GM04503 (cell line): ENCODE measurements at places on chromosomes 6 and 20.

DNA sequence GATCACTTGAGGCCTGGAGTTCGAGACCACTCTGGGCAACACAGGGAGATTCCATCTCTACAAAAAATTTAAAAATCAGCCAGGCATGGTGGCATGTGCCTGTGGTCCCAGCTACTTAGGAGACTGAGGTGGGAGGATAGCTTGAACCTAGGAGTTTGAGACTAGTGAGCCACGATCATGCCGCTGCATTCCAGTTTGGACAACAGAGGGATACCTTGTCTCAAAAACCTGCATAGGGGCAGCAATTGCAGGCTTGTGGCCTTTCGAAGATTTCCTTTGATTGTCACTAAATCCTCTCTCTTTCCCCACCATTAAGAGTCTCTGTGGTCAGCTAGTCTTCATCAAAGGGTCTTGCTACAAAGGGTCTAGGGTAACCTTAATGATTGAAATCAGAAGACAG lies 60.3 kb downstream of the UTRN start:
- no peak for DNase-seq

- DNase-seq: no peak
Measured at GRCh38 chr6:125287718-125288117, 14.0 kb downstream of the HDDC2 start.

DNA sequence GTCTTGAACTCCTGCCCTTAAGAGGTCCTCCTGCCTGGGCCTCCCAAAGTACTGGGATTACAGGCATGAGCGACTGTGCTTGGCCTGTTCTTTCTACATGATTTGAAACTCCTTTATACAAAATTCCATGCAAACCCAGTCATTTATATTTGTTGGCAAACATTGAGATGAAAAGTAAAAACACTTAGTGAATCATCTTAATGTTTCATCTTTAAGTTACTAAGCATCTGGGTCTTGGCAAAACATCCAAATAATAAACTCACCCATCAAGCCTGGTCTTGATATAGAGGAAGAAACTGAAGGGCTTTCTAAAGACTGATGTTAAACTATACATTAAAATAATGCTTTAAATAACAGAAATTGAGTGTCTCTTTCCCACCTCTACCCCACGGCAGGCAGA lies 95.1 kb downstream of the FUT9 start:
- no peak for DNase-seq

GRCh38 chr6:131059486-131059885 lies 3.6 kb downstream of the EPB41L2 start:
- no peak for DNase-seq

DNA sequence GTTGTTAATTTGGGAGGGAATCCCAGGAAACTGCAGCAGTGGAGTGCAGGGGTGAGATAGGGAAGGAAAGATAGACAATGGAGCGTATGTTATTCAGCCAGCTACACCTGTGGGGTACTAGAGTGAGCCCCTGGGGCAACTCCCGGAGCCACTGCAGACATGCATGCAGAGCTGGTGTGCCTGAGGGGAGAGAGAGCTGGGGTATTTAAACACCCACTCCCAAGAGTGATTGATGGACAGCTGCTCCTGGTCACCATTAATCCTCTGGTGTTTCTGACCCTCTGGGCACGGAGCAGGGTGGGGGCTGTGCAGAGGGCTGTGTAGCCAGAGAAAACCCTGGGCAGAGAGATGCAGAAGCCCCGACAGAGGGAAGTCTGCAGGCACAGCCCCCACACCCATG lies 146.7 kb upstream of the CDH4 start:
- no peak for DNase-seq

GRCh38 chr20:39603219-39603618 lies 641.1 kb downstream of the DHX35 start:
- no peak for DNase-seq

GRCh38 chr6:99467509-99468106 lies 42.5 kb upstream of the PNISR start:
- peak; percentile 3 for DNase-seq

- no peak for DNase-seq
Measured at GRCh38 chr6:158649289-158650143, at the start of gene SYTL3. SYTL3 (plus strand) TSS chr6:158650054; CDS start chr6:158663269, 13,215 bp downstream.

GRCh38 chr20:39660965-39661364 lies 698.8 kb downstream of the DHX35 start:
- DNase-seq: no peak

DNA sequence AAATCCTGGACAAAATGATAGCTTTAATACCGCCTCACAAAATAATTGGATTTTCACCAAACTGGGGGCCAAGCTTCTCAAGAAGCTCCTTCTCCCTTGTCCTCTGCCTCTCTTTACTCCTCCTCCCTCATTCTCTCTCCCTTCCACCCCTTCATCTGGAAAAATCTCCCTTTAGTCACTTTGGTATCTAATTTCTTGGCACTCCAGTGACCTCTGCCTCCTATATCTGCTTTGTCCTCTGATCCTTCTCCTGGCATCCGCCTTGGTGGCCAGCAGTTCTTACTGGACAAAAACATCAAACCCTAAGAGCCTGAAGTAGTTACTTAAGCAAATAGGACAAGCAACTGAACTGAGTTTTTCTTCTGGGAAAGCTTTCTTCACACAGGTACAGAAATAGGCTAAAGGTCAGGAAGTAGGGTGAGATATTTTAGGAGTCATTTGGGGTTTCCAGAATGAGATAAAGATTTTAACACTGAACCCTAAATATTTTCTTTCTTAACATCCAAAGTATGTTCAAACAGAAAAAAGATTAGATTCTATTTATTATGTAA lies 220.7 kb downstream of the ARHGAP18 start:
- DNase-seq: no peak

GRCh38 chr20:33894798-33895197 lies 83.7 kb downstream of the CHMP4B start:
- peak; percentile 59 for DNase-seq

- no peak for DNase-seq
Measured at GRCh38 chr6:36039112-36039511, 11.5 kb downstream of the MAPK14 start.

DNA sequence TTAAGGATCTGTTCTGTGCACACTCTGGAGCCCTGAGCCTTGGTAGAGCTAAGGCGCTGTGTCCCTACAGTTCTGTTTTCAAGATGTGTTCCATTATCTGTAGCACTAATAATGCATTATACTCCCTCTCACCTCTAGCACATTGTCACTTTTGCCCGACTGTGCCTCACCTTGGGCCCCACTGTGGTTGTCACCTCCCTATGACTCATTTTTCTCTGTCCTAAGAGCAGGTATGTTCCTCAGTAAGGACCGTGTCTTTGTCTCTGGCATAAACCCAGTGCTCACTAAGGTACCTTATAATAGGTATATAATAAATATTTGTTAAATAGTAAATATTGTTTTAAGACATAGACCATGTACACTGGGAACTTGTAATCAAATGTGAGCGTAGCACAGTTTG lies 942.5 kb upstream of the CITED2 start:
- DNase-seq: no peak

GRCh38 chr6:170212051-170212756 lies 78.7 kb downstream of the DLL1 start:
- DNase-seq: no peak

DNA sequence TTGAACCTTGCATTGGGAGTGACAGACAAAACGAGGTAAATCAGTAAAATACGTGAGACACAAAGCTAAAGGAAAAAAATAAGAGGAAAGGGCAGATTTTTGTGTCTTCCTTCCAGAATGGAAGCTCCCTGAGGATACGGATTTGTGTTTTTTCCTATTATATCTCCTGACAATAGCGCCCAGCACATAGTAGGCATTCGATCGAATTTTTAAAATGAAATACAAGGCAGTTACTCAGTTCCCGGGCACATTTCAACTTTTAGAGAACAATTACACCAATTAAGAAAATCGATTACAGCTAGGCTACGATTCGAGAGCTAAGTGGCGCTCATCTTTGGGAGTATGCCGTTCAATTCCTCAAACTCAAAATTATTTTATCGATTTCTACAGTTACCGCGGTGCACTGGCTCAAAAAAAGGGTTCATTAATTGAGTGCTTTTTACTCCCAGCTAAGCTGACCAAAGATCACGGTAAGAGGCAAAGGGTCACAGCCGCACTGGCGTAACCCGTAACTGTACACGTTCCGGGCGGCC lies 443 bp downstream of the RMND1 start:
- no peak for DNase-seq
